ENCODE measurements at places on chromosomes 12 and 14. TPM values are rescaled to one million over a fixed set of nuclear protein-coding genes. Genes with fewer than 3 reads are reported as not detected.

DNA sequence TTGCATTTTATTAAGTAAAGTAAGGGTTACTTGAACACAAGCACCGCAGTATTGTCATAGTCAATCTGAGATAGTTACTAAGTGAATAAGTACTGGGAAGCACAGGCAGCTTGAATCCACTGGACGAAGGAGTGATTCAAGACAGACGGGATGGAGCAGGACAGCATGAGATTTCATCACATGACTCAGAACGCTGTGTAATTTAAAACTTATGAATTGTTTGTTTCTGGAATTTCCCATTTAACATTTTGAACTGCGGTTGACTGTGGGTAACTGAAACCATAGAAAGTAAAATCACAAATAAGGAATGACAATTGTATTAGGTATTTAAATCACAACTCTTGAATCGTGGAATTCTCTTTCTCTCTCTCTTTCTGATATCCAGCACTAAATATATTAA, 1630.4 kb upstream of the SEL1L start:
- H3K4me1 ChIP-seq = no peaks in the 10 kb centered on the region
- no peak overlapping the region for H3K4me3 ChIP-seq
- H3K36me3 ChIP-seq = no peaks in the 10 kb centered on the region
- no peak overlapping the region for H3K27ac ChIP-seq

GRCh38 chr12:21984375-21984774, 43.1 kb upstream of the ABCC9 start:
- H3K4me1 ChIP-seq = no peaks in the 10 kb centered on the region
- H3K36me3 ChIP-seq = no peaks in the 10 kb centered on the region
- no peak overlapping the region for H3K27ac ChIP-seq
- no peak overlapping the region for H3K4me3 ChIP-seq

GRCh38 chr14:82385048-82385447, 851.4 kb upstream of the SEL1L start:
- no peak overlapping the region for H3K27ac ChIP-seq
- H3K36me3 ChIP-seq = no peaks in the 10 kb centered on the region
- H3K27me3 ChIP-seq = no peaks in the 10 kb centered on the region
- no peaks in the 10 kb centered on the region for H3K4me1 ChIP-seq

DNA sequence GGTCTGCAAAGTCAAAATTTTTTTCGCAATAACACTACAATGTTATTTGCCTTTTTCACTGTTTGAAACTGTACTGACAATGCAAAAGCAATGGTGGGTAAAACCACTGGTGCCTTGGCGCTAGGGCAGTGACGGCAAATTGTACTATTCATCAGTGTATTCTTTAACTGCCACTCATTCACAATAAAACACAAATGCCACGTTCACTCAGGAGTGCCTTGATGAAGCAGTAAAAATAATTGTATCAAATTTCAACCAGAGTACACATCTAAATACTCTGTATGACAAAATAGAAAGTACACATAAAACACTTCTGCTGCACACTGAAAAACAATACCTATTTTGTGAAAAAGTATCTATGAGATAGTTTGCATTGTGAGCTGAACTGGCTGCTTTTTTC, 17.8 kb downstream of the DCAF5 start:
- DNase-seq = no peak
- peaks cover 60% of the 10 kb centered on the region for H3K4me1 ChIP-seq
- no peaks in the 10 kb centered on the region for H3K27me3 ChIP-seq
- H3K36me3 ChIP-seq = no peaks in the 10 kb centered on the region
- no peak overlapping the region for H3K27ac ChIP-seq
- H3K4me3 ChIP-seq = no peak overlapping the region

The CCDC38 gene
- total RNA-seq = 0.24 TPM

The IL22 gene
- not detected for total RNA-seq

DNA sequence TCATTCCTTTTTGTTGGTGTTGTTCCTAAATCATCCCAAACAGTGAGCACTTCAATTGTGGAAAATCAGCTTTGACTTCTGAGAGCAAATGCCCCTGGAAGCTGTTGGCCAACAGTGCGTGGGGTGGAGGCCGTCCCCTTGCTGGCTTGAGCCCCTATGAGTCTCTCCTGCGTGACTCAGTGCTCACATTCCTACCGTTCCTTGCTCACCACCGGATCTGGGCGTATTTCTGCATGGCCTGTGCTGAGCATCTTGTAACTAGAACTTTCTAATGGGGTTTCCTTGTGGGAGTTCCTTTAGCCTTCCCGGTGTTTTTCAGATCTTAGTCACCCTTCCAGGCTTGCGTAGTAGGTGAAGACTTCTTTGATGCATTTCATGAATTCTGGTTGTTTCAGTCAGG, 14.7 kb downstream of the SERPINA1 start:
- DNase-seq = no peak
- H3K27ac ChIP-seq = no peak overlapping the region
- H3K4me3 ChIP-seq = no peak overlapping the region

The GRIP1 gene
- total RNA-seq = 4.3 TPM

GRCh38 chr14:64708148-64709004, 4.2 kb downstream of the PLEKHG3 start:
- H3K27me3 ChIP-seq = peaks cover 6% of the 10 kb centered on the region
- peak overlapping the region; percentile 25 for H3K4me3 ChIP-seq
- peaks cover 54% of the 10 kb centered on the region for H3K4me1 ChIP-seq
- peak overlapping the region; percentile 65 for H3K27ac ChIP-seq

GRCh38 chr12:1638203-1638602, 9.2 kb downstream of the WNT5B start:
- peaks cover 9% of the 10 kb centered on the region for H3K4me1 ChIP-seq
- H3K36me3 ChIP-seq = no peaks in the 10 kb centered on the region
- DNase-seq = no peak

- peaks cover 10% of the 10 kb centered on the region for H3K4me1 ChIP-seq
- no peak overlapping the region for H3K27ac ChIP-seq
- H3K36me3 ChIP-seq = no peaks in the 10 kb centered on the region
- DNase-seq = no peak
- no peak overlapping the region for H3K4me3 ChIP-seq
Measured at GRCh38 chr12:101567918-101568317, 26.9 kb upstream of the MYBPC1 start.

DNA sequence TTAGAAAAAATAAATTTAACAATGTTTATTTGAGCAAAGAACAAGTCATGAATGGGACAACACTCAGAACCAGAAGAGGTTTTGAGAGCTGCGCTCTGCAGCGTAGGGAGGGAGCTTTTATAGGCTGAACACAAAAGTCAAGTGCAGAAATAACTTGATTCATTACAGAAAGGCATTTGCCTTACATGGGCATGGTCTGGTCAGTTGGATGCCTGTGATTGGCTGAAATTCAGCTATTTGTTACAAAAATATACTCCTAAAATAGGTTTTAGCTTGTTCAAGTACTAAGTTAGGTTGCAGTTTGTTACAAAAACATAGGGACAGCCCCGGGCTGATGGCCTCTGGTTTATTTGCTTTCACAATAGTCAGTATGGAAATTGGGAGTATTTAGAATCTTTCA, 118.0 kb downstream of the NUAK1 start:
- no peak overlapping the region for H3K4me3 ChIP-seq
- H3K4me1 ChIP-seq = peaks cover 10% of the 10 kb centered on the region
- H3K27me3 ChIP-seq = no peaks in the 10 kb centered on the region
- H3K27ac ChIP-seq = no peak overlapping the region
- H3K36me3 ChIP-seq = no peaks in the 10 kb centered on the region

The NUAK1 gene
- total RNA-seq = 17.5 TPM

- H3K27me3 ChIP-seq = no peaks in the 10 kb centered on the region
- H3K36me3 ChIP-seq = no peaks in the 10 kb centered on the region
- no peak overlapping the region for H3K4me3 ChIP-seq
- peaks cover 14% of the 10 kb centered on the region for H3K4me1 ChIP-seq
- no peak for DNase-seq
Measured at GRCh38 chr12:11821386-11822080, 172.1 kb downstream of the ETV6 start.

The AQP6 gene
- 0.09 TPM for total RNA-seq

DNA sequence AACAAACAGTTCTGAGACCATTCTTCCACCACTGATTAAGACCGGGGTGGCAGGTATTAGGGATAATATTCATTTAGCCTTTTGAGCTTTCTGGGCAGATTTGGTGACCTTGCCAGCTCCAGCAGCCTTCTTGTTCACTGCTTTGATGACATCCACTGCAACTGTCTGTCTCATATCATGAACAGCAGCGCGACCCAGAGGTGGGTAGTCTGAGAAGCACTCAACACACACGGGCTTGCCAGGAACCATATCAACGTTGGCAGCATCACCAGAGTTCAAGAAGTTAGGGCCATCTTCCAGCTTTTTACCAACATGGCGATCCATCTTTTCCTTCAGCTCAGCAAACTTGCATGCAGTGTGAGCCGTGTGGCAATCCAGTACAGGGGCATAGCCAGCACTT, 16.9 kb downstream of the AEBP2 start:
- H3K36me3 ChIP-seq = no peaks in the 10 kb centered on the region
- no peaks in the 10 kb centered on the region for H3K27me3 ChIP-seq
- no peak overlapping the region for H3K4me3 ChIP-seq
- peaks cover 12% of the 10 kb centered on the region for H3K4me1 ChIP-seq
- no peak for DNase-seq
- no peak overlapping the region for H3K27ac ChIP-seq

DNA sequence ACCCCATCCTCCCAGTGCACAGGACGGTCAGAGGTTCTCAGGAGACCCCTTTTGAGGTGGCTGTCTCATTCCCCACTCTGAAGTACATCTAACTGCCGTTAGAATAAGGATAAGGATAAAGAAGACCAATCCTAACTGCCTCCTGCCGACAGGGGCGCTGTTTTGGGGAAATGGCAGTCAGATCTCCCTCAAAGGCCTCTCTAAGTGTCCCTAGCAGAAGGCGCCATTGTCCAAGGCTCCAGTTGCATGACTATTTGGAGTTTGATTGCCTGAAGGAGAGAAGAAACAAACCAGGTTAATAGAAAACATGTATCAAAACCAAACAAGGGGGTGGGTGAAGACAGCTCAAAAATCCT, 29.1 kb upstream of the KLRB1 start:
- H3K27ac ChIP-seq = no peak overlapping the region
- H3K36me3 ChIP-seq = no peaks in the 10 kb centered on the region
- peaks cover 19% of the 10 kb centered on the region for H3K4me1 ChIP-seq

GRCh38 chr14:57921377-57921776, 55.5 kb upstream of the SLC35F4 start:
- DNase-seq = no peak
- H3K4me1 ChIP-seq = no peaks in the 10 kb centered on the region
- no peak overlapping the region for H3K27ac ChIP-seq
- H3K4me3 ChIP-seq = no peak overlapping the region
- H3K36me3 ChIP-seq = no peaks in the 10 kb centered on the region
- no peaks in the 10 kb centered on the region for H3K27me3 ChIP-seq

DNA sequence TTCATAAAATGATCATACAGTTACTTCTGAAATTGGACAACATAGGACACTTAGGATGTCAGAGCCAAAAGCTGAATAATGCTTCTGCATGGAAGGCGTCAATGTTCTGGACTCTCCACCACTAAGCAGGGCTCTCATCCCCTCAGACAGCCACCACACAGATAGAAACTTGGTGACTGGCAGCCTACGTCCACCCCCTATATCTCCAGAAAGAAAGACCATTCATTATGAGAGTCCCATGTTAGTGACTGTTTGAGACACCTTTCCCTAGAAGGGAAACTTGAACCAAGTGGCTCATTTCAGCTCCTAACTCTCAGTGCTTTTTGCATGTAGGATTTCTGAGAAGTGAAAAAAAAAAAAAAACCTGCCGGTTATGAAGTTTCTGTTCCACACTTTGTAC, 251.0 kb upstream of the FKBP4 start:
- H3K4me3 ChIP-seq = no peak overlapping the region
- no peak overlapping the region for H3K27ac ChIP-seq
- H3K4me1 ChIP-seq = no peaks in the 10 kb centered on the region
- no peaks in the 10 kb centered on the region for H3K27me3 ChIP-seq
- no peaks in the 10 kb centered on the region for H3K36me3 ChIP-seq

The SGPP1 gene
- total RNA-seq = 20.8 TPM

DNA sequence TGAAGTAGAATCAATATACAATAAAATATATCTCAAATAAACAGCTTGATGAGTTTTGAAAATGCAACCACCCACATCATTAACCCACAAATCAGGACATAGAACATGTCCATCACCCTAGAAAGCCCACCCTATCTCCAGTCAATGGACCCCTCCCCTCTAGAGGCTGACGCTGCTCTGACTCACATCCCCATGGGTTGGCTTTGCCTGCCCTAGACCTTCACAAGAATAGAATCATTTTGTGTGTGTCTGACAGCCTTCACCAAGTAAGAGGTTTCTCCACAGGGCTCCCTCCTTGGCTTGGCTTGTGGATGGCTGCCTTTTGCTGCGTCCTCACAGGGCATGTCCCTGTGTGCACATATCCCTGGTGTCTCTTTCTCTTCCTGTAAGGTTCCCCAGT, 250.2 kb upstream of the RTL1 start:
- H3K36me3 ChIP-seq = no peaks in the 10 kb centered on the region
- no peaks in the 10 kb centered on the region for H3K4me1 ChIP-seq
- no peak for DNase-seq

The FAM186B gene
- 0.65 TPM for total RNA-seq

The USP44 gene
- 17.8 TPM for total RNA-seq

- H3K27ac ChIP-seq = no peak overlapping the region
- DNase-seq = no peak
- no peaks in the 10 kb centered on the region for H3K4me1 ChIP-seq
- no peaks in the 10 kb centered on the region for H3K27me3 ChIP-seq
- H3K4me3 ChIP-seq = no peak overlapping the region
Measured at GRCh38 chr14:43043850-43044249, 1437.2 kb downstream of the LRFN5 start.

DNA sequence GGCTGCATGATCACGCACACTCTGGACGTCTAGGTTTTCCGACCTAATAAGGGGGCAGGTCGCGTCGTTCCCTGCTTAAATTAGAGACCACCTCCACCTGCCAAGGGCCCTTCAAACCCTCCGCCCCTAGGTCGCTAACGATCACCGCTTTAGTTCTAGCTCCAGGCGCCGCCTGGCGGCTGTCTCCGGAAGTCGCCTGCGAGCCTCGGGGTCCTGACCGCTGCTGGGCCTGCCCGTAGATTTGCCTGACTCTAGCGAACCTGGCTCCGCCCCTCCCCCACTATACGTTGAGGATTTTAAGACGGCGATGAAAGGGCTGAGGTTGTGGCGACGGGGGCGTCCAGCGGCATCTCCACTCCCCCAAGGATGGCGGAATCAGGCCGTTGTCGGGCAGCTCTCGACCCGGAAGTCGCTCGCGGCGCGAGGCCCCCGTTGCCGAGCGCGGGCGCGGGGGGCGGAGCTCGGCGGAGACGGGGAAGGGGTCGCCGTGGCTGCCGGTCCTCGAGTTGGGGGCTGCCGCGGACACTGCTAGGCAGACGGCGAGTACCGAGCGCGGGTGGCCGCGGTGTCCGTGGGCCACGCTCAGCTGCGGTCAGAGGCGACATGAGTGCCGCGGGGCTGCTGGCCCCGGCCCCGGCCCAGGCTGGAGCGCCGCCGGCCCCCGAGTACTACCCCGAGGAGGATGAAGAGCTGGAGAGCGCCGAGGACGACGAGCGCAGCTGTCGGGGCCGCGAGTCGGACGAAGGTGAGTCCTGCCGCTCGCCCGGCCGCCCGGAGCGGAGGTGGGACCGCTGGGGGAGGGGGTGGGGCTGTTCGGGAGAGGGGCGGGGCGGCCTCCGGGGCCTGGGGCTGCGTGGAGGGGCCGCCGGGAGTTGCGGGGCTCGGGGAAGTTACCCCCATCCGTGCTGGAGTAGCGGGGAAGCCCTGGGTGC, at the start of gene SUDS3:
SUDS3 (plus strand) TSS at position 467 of the 932 bp plus-strand sequence; CDS start at position 604, 137 bp downstream.
- H3K36me3 ChIP-seq = peaks cover 22% of the 10 kb centered on the region
- peak within 1 kb of the TSS; percentile 95 for H3K4me3 ChIP-seq
- peaks cover 35% of the 10 kb centered on the region for H3K4me1 ChIP-seq
- peak within 1 kb of the TSS; percentile 98 for H3K27ac ChIP-seq

- H3K4me1 ChIP-seq = peaks cover 6% of the 10 kb centered on the region
- DNase-seq = no peak
- no peak overlapping the region for H3K27ac ChIP-seq
- no peaks in the 10 kb centered on the region for H3K27me3 ChIP-seq
- H3K4me3 ChIP-seq = no peak overlapping the region
Measured at GRCh38 chr12:85423947-85424346, 143.9 kb downstream of the ALX1 start.
